ENCODE measurements at places on chromosomes 4 and X.

GRCh38 chr4:1198098-1198844 lies 25.9 kb upstream of the SPON2 start:
- no peak for DNase-seq

- DNase-seq: no peak
Measured at GRCh38 chr4:23788460-23788859, 101.4 kb downstream of the PPARGC1A start.

GRCh38 chr4:11624370-11624769 lies 195.7 kb upstream of the HS3ST1 start:
- DNase-seq: no peak

GRCh38 chrX:150161193-150161592 lies 201.9 kb upstream of the MAMLD1 start:
- DNase-seq: no peak

DNA sequence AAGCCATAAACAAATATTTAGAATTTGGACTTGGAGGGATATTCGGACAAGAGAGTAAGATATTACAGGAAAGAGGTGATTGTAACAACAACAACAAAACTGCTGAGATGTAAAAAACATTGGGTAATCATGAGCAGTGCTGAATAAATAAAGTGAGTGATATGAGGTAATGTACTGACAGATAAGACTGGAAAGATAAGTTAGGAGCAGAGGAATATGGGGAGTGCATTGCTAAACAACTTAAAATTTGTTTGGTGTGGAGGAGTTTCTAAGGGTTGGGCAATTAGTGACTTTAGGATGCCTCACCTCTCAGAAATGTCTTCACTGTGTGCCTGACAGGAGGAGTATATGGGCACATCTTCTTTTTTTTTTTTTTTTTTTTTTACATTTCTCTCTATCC lies 637.8 kb upstream of the GRIA3 start:
- no peak for DNase-seq

GRCh38 chrX:40403757-40404156 lies 177.0 kb upstream of the ATP6AP2 start:
- DNase-seq: no peak

- no peak for DNase-seq
Measured at GRCh38 chrX:129663171-129663570, 8.4 kb upstream of the APLN start.

DNA sequence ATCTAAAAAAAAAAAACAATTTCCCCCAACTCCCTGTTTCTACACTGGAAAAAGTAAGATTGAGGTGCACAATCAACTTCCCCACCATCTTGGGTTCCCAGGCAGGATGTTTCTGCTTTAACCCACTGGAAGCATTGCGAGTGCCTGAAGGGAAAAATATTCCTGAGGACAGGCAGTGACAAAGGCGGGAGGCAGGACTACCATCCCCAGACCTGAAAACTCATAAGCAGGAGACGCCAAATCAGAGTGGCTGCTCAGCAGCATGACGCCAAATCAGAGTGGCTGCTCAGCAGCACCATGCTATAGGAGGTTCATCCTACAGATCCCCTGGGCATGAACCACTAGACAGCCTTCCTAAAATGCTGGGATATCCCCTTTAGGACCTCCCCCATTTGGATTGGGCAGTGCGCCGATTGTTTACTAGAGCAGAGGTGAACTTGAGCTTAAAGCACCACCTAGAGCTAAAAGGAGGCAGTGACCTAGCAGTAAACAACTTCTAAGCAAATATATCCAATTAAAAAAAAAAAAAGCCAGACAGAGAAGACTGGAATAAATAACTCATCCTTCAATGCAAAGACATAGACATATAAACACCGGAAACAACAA lies 35.0 kb upstream of the GK start:
- no peak for DNase-seq

GRCh38 chr4:7861440-7861881 lies 78.2 kb downstream of the AFAP1 start:
- DNase-seq: no peak

DNA sequence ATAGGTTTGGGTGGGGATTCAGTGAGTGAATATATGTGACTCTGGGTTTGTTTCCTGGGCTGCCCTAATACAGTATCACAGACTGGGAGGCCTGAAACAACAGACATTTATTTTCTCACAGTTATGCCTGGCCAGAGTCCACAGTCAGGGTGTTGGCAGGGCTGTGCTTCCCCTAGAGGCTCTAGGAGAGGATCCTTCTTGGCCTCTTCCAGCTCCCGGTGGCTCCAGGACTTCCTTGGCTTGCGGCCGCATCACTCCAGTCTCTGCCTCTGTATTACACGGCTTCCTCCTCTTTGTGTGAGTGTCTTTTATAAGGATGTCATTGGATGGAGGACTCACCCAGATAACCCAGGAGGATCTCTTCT lies 5.2 kb upstream of the JAKMIP1 start:
- DNase-seq: no peak

DNA sequence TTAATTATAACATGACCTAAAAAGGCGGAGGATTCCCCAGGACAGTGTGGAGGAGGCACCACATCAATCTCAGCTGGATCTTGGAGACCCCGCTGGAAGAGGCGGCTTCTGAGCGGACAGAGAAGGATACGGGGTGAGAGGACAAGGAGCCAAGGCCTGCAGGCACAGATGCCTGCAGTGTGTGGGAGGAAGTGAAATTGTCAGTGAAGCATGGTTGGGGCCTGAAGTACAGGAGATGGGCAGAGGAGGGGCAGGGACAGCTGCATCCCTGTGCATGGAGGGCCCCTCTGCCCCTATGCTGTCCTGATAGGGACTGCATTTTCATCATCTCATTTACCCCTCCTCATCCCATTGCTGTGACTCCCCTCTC lies 1.7 kb upstream of the SLC2A9 start:
- no peak for DNase-seq

DNA sequence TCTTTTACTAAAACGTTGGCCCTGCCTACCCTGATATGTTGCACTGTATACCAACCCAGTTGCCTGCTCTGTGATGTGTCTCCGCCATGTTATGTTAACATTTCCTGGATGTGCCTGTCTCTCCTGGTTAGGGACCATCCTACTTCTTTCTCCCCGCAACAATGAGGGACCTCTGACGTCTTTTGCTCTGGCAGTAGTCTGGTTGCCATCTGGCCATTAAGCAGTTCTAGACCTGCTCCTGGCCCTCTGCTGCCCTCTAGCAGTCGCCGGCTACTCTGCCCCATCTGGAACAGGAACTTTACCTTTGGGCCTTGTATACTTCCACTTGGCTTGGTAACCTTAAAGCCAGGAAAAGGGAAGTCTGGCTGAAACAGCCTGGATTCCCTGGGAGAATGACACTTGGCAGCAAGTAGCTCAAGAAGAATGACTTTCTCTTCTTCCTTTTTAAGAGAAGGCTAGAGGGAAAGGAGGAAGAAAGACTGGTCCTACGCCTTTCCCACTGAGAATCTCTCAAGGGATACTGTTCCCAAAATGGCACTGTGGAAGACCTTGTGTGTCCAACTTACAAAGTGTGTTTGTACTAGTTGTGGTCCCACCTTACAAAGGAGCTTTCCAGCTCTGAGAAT lies 63.5 kb downstream of the GPC3 start:
- no peak for DNase-seq

DNA sequence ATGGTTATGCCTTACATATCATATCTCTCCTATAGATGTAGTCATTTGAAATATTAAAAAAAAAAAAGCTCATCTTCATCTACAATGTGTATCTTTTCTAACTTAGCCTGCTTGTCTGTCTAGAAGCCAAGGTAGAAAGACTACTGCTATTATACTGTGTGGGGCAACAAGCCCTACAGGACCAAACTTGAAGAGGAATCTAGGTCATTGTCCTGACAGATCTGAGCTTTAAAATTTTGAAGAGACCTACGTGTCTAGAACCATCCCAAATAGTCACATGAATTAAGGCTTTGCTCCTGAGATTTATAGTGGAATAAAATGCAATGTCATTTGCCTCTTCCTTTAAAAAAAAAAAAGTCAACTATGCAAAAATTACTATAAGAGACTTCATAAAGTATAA lies 95.8 kb downstream of the PALLD start:
- no peak for DNase-seq

DNA sequence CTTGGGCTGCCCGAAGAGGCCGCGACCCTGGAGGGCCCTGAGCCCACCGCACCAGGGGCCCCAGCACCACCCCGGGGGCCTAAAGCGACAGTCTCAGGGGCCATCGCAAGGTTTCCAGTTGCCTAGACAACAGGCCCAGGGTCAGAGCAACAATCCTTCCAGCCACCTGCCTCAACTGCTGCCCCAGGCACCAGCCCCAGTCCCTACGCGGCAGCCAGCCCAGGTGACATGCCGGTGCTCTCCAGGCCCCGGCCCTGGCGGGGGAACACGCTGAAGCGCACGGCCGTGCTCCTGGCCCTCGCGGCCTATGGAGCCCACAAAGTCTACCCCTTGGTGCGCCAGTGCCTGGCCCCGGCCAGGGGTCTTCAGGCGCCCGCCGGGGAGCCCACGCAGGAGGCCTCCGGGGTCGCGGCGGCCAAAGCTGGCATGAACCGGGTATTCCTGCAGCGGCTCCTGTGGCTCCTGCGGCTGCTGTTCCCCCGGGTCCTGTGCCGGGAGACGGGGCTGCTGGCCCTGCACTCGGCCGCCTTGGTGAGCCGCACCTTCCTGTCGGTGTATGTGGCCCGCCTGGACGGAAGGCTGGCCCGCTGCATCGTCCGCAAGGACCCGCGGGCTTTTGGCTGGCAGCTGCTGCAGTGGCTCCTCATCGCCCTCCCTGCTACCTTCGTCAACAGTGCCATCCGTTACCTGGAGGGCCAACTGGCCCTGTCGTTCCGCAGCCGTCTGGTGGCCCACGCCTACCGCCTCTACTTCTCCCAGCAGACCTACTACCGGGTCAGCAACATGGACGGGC lies 579 bp downstream of the ABCD1 start:
- no peak for DNase-seq

GRCh38 chr4:140707325-140707724 lies 48.9 kb downstream of the TBC1D9 start:
- DNase-seq: no peak

GRCh38 chrX:134733591-134733990 lies 75.3 kb upstream of the PLAC1 start:
- DNase-seq: no peak

DNA sequence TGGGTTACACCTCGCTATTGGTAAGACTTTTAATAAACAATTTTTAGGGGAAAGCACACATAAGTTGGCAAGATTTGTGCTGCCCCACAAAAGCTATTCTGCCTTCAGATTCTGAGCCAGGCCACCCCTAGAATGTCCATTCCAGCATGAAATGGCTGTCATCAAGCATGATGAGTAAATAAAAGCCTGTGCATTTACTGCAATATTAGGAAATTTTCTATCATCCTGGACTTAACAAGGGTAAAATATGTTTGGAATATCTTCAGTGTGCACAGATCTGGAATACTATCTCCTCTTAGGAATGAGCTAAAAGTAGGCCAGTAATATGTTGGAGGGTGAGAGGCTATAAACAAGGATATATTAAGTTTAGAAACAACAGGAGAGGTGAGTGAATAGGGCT lies 510.9 kb downstream of the ANKRD50 start:
- DNase-seq: no peak

DNA sequence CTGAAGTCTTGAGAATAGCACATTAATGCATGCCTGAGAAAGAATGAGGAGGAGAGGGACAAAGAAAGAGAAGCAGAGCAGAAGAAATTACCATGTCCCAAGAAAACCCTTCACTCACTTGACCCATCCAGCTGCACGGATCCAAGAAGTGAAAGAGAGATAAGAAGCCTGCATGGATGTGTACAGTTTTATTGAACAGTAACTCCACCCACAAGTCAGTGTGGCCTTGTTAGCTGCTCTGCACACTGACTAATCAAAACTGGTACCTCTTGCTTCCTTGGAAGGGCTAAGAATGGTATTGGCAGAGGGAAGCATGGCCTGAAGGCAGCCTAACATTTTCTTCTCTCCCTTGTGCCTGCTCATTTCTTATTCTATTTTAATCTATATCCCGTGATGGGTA lies 163.9 kb downstream of the SLC7A11 start:
- no peak for DNase-seq

- DNase-seq: peak; percentile 49
Measured at GRCh38 chrX:131792789-131793462, 230.2 kb upstream of the STK26 start.

DNA sequence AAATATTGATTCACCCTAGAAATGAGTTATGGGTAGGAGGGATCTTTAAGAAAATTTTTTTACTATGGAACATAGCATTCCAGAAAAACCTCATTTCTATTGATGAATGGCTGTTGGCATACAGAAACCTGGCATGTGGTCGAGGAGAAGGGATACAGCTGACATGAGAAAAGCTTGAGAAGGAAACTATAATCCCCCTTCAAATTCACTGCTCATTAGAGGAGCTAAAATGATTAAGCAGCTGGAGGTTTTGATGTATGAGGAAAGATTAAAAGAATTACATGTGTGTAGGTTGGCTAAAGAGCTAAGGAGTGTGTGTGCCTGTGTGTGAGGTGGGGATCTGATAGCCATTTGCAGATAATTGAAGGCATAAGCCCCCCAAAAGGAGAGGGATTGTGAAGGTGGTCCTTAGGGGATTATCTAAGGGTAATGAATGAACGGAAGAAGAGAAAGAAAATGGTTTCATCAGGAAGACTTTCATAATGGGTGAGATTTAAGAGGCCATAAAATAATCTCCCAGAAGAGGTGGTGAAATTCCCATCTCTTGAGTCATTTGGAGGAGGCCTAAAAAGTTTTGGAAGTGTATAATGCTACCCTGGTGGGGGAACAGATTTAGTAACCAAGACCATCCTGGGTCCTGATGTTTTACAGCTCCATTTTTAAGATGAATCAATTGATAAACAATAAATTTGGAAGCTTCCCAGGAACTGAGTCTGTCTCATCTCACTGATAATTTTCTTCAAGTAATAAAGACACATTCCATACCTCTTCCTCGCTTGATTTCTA lies 272.0 kb upstream of the HAND2 start:
- DNase-seq: no peak

- DNase-seq: no peak
Measured at GRCh38 chr4:82865592-82865991, 25.4 kb downstream of the SEC31A start.

- no peak for DNase-seq
Measured at GRCh38 chr4:127881563-127881864, 821 bp downstream of the PLK4 start.

DNA sequence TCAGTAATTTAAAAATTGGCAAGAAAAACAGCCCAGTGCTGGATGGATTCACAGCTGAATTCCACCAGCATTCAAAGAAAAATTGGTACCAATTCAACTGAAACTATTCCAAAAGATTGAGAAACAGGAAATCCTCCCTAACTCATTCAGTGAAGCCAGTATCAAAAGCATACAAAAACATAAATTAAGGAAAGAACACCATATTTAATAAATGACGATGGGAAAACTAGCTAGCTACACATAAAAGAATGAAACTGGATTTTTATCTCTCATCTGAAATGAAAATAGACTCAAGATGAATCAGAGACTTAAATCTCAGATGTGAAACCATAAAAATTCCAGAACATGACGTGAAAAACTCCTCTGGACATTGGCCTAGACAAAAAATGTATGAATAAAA lies 516.8 kb upstream of the SPANXN1 start:
- no peak for DNase-seq

DNA sequence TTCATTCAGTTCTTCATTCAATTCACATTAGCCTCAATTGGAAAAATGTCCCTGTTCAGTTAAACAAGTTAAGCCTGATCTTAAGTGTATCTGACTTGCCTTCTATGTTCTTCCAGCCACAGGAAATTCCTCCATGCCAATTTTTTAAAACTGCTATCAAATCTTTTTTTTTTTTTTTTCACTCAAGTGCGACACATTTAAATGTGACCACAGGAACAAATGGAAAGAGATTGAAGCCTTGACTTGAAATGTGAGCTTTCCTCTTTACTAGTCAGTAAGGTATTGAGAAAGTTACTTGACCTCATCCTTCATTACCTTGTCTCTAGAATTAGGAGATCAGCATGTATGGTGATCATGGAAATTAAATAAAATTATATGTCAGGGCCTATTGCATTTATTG lies 165.1 kb downstream of the SLIT2 start:
- no peak for DNase-seq

Data from activated CD8-positive, alpha-beta memory T cell treated with anti-CD3 and anti-CD28 coated beads for 48 hours (primary cell).